ENCODE measurements at places on chromosomes 2 and 18.

- no peak for DNase-seq
Measured at GRCh38 chr2:27990030-27990590, 99.6 kb downstream of the BABAM2 start.

DNA sequence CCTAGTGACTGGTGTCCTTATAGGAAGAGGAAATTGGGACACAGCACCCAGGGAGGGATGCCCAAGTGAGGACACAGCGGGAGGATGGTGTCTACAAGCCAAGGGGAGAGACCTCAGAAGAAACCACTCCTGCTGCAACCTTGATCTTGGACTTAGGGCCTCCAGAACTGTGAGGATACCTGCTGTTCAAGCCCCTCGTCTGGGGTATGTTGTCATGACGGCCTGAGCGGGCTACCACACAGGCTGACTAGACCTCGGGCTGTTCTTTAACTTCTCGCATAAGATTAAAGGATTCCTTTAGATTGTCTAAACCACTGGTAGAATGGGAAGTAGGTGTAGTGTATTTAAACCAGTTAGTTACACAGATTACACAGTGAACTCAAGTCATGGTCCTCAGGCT is 138.3 kb downstream of the ASB1 start:
- DNase-seq, result no peak

GRCh38 chr2:134452042-134452733 is 198.3 kb downstream of the MGAT5 start:
- DNase-seq, result no peak

- no peak for DNase-seq
Measured at GRCh38 chr2:109180786-109181185, 51.8 kb downstream of the SH3RF3 start.
